Globus pallidus (tissue), 1 donor: ENCODE measurements at places on chromosomes 2 and 18.
A peak's percentile ranks its signal among the peaks of the same experiment; 100 is the strongest.

- DNase-seq: peak; percentile 35
These were observed 8.0 kb downstream of the SIX3 start for GRCh38 chr2:44949329-44950151.

- DNase-seq: no peak
These were observed 153.6 kb upstream of the CBLN2 start for GRCh38 chr18:72697706-72698105.

DNA sequence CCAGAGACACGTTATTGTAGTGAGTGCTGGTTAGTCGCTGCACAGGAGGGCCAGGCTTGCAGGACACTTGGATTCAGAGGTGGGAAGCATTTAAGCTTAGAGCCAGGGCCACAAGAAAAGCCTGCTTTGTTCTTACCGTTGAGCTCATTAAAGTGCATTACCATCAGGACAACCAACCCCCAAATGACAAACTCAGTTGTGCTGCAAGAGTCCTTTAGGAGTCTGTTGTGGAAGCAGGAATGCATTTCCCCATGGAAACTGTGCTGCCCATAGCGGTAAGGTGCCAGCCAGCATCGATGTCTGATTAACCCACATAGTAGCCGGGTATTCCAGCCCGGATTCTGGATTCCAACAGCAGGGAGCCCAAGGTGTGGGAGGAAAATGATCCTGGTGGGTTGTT lies 23.4 kb upstream of the REEP1 start:
- no peak for DNase-seq

DNA sequence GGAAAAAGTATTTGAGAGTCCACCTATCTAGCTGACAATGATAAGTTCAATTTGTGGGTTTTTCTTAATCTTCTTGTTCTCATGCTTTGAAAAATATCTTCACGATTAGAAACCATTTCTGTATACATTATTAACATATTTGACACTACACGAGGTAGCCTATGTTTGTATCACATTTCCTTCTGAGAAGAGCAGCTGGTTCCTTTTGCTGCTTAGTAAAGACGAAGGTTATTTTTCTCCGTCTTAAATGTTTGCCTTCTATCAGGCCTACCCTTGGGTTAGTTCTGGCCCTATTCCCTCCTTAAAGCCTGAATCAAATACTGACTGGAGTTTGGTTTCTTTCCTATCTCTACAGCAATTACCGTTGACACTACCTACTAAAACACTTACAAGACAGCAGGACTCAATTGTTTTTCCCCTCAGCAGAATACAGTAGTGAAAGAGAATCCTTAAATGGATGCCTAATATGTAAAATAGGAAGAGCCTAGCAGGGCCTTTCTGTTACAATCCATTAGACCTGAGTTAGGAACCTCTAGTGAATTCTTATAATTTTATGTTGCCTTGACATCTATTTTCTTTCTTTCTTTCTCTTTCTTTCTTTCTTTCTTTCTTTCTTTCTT lies 790.4 kb downstream of the EPHA4 start:
- DNase-seq: no peak

DNA sequence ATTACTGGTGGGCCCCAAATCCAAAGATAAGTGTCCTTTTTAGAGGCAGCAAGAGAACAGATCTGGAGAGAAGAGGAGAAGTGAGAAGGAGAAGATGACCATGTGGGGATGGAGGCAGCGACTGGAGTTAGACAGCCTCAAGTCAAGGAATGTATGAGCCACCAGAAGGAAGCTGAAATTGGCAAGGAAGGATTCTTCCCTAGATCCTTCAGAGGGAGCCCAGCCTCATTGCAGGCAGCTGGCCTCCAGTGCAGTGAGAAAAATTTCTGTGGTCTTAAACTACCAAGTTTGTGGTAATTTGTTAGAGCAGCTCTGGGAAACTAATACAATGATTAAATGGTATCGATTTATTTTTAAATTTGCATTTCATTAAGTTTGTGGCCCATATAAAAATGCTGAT lies 167.9 kb downstream of the NCKAP5 start:
- DNase-seq: no peak

DNA sequence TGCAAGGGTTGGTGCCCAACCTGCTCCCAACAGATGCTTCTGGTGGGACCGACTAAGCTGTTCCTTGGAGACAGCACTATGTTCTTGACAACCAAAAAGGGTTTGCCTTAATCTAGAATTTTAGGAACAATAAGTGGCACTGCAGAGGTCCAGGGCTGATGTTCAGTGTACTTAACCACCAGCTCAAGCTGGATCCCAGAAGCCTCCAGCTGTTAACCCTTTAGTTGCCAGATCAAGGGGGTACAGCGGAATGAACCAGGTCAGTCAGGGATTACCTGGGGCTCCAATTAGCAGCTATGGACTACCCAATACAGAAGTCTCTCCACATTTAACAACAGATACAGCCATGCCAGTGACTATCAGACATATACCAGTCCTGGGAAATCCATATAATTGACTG lies 3.5 kb downstream of the GPR75 start:
- DNase-seq: no peak

GRCh38 chr2:42085706-42086487 lies 38.1 kb downstream of the PKDCC start:
- DNase-seq: no peak

DNA sequence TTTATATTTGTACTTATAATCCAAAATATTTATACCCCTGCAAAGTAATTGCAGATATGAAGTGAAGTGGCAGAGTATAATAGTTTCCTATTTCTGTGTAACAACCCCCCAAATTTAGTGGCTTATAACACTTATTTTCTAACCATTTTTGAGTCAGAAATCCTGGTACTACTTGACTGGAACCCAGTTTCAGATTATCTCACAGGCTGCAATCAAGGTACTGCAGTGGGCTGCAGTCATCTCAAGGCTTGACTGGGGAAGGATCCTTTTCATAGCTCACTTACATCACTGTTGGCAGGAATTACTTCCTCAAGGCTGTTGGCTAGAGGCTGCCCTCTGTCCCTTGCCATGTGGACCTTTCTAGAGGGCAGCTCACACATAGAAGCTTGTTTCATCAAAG lies 558.2 kb upstream of the PKDCC start:
- DNase-seq: no peak

DNA sequence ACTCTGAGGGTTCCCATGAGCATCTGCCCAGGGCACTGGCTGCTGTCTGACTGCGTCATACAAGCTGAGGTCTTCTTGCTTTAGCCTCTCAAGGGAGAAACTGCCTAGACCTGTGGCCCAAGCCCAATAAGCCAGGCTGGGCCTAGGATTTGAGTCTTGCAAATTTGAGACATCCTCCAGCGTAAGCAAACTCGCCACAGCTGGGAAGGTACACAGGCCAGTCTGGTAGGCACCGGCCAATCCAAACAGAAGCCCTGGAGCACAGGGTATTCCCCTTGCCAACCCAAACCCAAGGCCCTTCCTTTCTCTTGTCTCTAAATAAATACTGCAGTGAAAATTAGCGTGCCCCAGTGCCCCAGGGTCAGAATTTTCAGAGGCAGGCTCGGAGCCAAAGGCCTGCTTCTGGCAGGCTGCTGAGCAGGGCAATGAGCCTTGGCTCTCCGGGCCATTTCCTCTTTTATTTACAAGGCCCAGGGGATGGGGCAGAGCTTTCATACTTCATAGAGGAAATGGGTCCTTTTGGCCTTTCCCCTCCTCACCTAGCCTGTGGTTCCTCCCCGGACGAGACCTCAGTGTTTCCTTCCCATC lies 33.3 kb downstream of the POLR1A start:
- DNase-seq: peak; percentile 75

DNA sequence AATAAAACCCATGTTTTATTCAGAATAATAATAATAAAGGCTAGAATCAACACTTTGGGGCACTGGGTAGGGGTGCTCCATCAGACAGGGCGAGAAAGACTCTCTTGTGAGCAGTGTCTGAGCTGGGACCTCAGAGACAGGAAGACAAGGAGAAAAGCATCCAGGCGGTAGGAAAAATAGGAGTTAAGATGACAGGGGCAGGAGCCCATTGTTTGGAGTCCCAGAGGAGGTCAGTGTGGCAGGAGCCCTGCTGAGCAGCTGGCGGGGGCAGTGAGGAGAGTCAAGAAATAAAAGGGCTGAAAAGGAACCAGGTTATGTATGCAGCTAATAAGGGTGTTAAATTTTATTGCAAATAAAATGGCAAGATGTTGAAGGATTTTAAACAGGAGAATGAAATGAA lies 457.4 kb downstream of the FBXO15 start:
- DNase-seq: no peak

DNA sequence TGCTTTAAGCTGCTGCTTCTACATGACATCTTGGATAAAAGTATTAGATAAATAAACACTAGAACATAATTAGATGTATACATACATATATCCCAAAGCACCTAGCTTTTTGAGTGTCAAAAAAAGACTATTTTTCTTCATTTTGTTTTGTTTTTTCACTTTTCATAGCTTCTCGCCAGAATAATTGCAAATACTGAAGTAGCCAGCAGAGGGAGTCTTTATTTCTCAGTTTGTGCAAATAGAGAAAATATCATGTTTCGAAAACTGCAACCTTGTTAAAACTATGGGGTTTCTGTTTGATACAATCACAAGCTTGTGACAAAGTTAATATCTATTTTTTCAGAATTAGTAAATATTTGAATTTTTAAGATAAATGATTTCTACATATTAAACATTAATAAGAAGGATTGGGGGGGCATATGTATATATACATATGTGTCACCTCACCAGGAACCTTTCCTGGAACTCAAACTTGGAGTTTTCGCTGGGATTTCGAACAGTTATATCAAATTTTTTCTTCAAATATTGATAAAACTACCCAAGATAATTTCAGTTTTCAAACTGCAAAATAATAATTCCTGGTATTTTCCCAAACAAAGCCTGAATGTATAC lies 61.0 kb downstream of the GRB14 start:
- no peak for DNase-seq

GRCh38 chr2:201257381-201257955 lies 2.9 kb upstream of the CASP8 start:
- DNase-seq: peak; percentile 34

GRCh38 chr18:76451396-76452331 lies 43.4 kb downstream of the ZNF516 start:
- peak; percentile 66 for DNase-seq

GRCh38 chr18:12934454-12935071 lies 13.2 kb upstream of the SEH1L start:
- DNase-seq: peak; percentile 77

- DNase-seq: no peak
These were observed 251.3 kb downstream of the PLCL1 start for GRCh38 chr2:198055716-198056115.

DNA sequence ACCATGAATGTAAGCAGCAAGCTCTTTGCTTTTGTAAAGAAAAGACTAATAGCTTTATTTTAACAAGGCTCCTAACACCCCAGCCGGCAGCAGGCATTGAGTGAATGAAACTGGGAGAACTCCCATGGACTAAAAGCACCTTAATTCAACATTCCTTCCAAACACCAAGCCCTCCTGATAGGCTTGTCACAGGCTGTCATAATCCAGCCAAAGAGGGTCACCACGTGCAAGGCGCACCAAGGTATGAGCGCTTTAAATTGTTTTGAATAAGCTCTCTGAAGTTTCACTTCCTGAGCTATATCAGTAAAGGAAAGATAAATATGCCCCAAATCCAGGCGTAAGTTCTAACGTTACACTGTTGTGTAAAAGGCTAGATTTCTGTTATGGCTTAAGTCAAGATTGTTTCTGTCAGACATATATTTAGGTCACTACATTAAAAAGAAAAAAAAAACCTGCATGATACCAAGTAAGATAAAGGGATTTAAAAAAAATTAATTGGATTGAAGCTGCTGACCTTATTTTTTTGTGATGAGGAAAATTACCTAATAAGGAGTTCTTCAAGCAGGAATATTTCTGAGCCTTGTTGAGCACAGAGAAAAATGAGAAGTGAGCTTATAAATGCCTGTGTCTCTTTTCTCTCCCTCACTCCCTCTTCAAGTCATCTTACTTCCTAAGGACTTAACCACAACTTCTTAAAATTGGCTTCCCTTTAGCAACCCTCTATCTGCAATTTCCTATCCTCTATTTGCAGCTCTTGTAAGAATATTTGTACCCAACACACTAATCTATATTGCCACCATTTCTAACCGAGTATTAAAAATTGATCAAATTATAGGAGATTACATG lies 136.1 kb upstream of the NRP2 start:
- peak; percentile 40 for DNase-seq

DNA sequence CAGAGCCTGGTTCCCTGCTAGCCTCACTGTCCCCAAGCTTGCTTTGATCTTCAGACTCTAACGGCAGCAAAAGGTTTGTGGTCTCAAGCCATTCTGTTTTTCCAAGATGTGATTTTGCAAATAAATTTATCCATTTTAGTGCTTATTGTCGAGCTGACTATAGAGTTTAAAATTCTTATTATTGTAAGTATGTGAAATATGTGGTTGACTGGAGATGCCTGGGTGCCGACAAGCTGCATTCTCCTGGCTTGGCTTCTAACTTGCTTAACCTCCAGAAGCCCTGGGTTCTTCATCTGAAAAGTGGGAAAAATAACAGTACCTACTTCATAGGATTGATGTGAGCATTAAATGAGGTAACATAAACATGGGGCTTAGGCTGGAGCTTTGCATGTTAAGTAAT lies 9.9 kb upstream of the EDAR start:
- DNase-seq: no peak

DNA sequence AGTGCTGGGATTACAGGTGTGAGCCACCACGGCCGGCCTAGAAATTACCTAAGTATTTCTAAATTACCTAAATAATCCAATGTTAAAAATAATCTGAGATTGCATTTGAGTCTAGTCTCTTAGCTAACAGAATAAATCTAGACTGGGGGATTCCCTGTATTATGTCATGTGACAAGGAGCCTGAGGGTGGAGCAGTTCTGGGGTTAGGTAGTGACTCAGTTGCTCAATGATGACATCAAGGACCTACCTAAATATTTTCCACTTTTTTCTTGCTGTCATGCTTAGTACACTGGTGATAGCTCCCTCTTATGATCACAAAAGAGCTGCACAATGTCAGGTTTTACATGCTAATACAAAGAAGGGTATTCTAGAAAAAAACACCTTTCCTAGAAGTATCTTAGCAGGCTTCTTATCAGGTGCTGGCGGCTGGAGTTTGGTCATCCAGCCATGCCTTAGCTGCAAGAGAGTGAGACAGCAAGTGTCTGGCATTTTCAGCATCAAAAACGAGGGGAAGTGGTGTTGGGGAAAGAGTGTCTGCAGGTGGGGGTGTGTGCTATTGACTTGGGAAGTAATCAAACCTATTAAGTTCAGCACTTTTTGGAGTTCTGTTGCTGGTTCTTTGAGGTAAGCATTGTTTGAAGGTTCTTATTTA lies 17.5 kb upstream of the CEP192 start:
- no peak for DNase-seq

DNA sequence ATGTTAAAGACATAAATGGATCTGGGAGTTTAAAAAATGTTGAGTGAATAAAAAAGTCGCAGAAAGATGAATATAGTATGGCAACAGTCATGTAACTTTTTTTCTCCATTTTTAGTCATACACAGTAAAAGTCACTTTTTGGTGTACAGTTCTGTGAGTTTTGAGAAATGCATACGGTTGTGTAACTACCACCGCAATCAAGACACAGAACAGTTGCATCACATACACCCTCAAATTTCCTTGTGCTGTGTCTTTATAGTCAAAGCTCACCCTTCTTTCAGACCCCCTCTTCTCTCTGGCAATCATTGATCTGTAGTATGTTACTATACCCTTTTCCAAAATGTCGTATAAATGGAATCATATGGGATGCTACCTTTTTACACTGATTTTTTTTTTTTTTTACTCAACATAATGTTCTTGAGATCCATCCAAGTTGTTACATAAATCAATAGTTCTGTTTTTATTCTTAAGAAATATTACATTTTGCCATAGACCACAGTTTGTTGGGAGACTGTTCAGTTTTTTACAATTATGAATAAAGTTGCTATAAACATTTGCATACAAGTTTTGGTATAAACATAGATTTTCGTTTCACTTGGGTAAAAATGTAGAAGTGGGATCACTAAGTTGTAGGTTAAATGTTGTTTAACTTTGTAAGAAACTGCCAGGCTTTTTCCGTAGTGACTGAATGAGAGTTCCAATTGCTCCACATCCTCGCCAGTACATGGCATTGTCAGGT lies 35.4 kb upstream of the AGFG1 start:
- no peak for DNase-seq
